Stimulated activated naive B cell treated with anti-CD40 and anti-IgM and Interleukin-4, amounts not matched to agents 10 μg/mL and 1 μg/mL and 100 μg/mL, for 72 hours (primary cell): ENCODE measurements at places on chromosomes 7 and 10.

- DNase-seq: no peak
Measured at GRCh38 chr7:49023345-49024328, 99.3 kb downstream of the CDC14C start.

DNA sequence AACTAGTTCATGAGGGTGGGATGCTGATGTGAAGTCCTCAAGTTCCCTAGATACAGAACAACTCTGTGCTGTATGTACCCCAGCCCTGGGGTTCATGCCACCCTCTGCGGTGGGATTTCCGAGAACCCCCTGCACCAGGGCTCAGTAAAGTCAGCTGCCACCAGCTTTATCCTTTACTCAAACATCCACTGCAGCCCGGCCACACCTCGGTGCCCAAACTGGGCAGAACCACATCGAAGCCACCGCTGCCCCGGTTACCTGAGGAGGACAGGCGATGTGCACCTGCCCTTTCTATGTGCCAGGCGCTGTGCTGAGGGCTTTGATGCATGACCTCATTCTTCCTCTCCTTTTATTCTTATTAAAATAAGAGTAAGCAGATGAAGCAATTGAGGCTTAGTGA is 9.9 kb upstream of the CALML5 start:
- no peak for DNase-seq

- DNase-seq: no peak
Measured at GRCh38 chr10:128927497-128928161, 539.4 kb upstream of the MGMT start.

- no peak for DNase-seq
Measured at GRCh38 chr7:137074391-137075030, 206.1 kb downstream of the CHRM2 start.

GRCh38 chr7:50281680-50282445 is 22.7 kb upstream of the IKZF1 start:
- DNase-seq: no peak

GRCh38 chr10:32980242-32980557 is 22.2 kb upstream of the ITGB1 start:
- no peak for DNase-seq

- DNase-seq: no peak
Measured at GRCh38 chr7:4282434-4283223, 399.5 kb upstream of the FOXK1 start.

GRCh38 chr10:100307684-100308083 is 21.2 kb upstream of the BLOC1S2 start:
- DNase-seq: no peak

DNA sequence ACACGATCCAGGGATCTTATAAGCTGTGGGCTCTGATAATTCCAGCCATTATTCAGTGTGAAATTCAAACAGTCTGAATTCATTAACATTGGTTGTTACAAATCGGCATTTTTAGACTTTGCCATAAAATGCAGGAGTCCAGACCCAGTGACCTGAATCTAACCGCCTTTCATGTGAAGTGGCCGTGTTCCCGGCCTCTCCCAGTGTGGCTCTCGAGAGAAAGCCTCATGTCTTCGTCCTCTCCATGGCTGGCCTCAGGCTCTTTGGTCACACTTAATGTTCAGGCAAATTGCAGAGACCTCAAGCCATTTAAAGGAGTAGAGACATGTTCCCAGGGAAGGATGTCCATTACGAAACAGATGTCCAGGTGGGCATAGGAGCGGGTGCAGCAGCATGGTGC is 59.3 kb downstream of the CTBP2 start:
- DNase-seq: no peak

GRCh38 chr7:158487631-158488151 is 99.9 kb downstream of the PTPRN2 start:
- DNase-seq: no peak
